ENCODE measurements at places on chromosomes 5 and 9.

DNA sequence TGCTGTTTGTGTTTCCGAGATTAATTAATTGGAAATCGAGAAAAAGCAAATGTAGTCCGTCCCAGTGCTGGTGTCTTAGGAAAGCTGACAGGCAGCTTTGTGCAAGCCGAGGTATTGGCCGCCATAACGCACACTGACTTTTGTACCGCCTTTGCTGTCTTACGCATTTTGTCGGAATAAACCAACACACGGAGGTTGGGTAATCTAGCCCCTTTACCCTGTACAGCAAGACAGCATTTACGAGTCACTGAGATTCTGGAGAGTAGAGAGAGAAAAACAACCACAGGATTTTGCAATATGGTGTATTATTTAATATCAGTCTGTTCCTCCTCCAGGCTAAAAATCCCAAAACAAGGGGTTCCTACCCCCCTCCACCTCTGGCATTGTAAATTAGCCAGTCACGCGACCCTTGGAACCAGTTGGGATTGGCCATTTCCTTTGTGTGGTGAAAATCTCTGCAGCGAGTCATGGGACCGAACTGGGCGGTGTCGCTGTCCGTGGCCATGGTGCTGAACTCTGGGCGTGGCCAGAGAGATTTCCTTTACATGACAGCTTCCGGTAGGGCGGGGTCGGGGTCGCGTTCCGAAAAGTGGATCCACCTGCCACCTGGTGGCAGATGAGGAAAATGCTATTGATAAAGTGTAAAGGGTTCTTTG lies 10.3 kb upstream of the PCDHB1 start:
- peak; percentile 0 for DNase-seq

- no peak for DNase-seq
Observed at GRCh38 chr5:30572279-30572678, 621.2 kb upstream of the CDH6 start.

DNA sequence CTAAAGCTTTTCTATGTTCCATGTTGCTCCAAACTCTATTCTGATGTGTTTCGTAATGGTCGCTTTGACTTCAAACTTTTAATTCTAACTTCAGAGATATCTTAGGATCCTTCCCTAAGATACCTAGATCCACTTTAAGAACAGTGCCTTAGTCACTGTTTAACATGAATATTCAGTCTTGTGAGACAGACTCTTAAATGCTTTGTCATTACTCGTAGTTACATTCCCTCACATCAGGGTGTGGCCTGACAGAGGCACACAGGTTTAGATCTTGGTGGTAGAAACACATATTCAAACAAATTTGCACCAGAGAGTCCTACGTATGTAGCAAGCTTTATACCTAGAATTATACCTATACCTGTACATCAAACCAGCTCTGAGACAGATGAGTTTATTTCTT lies 687.0 kb upstream of the C9orf72 start:
- no peak for DNase-seq

DNA sequence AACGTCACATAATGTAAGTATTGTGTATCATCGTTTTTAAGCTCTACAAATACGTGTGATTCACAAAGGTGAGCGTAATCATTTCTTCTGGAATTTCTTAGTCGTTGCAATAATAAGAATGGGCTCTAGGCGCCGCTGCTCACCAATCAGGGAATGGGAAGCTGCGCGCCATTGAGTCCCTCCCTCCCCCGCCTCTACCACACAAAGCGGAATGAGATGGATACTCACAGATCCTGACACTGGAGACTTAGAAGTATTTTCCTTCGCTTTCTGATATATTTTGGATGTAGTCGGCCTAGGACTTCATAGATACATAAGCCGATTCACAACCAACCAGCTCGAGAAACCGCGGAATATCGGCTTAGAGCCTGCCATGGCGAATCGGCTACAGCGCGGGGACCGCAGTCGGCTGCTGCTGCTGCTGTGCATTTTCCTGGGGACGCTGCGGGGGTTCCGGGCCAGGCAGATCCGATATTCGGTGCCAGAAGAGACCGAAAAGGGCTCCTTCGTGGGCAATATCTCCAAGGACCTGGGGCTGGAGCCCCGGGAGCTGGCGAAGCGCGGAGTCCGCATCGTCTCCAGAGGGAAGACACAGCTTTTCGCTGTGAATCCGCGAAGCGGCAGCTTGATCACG lies at the start of gene PCDHGA11:
Gene PCDHGA11, plus strand, starts transcription at position 197 of the 634 bp plus-strand sequence. Its CDS starts 177 bp downstream, at position 374.
- DNase-seq: no peak

DNA sequence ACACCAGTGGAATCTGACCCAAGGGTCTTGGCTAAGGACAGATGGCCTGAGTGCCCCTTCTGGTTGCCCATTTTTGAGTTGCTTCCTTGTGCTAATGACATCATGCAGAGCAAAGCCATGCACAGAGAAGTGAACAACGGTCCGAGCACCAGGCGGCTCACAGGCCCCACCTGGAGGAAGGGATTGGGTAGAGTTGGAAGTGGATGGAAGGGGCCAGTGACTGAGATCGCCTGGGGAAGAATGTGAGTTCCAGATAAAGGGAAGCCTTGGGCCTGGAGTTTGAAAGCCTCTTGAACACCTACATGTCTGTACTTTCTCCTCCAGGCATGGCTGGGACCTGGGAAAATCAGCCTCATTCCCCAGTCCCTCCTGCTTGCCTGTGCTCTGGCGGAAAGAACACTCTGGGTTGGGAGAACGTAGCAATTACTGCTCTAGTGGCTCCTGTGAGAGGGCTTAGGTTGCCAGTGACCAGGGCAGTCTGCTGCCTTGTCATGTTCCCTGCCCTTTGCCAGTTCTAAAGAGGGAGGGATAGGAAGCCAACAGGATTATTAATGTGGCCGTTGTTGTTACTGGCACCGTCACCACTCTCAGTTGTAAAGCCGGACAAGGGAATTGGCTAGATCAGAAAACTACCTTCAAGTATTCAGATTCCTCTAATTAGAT lies 62.5 kb upstream of the PTPN3 start:
- no peak for DNase-seq

- no peak for DNase-seq
Observed at GRCh38 chr5:95554331-95554646, 488 bp downstream of the SKIC3 start.
